ENCODE measurements at places on chromosomes 13 and 19.

- no peaks in the 10 kb centered on the region for H3K27me3 ChIP-seq
- H3K36me3 ChIP-seq = peaks cover 1% of the 10 kb centered on the region
- peak; percentile 99 for DNase-seq
- no peak overlapping the region for H3K4me3 ChIP-seq
Measured at GRCh38 chr19:41324921-41325639, 15.1 kb downstream of the CCDC97 start.

DNA sequence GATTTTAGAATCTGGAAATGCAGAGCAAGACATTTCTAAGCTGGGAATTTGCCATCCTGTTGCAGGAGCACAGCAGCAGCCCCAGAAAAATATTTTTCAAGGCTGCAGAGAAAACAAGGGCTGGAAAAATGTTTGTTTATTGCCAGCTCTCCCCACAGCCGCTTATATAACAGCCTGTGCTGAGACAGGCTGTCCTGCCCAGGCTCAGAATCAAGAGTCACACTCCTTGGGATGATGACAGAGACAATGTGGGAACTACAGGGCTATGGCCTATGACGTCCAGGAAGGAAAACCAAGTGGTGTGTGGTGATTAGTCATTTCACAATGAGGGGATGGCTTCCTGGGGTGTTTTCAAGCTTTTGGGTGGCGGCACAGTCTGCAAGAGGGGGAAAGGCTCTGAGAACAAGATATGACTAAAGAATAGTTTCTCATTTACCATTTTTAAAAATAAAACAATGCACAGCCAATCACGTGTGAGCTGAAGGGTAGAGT is 136.3 kb upstream of the SERP2 start:
- H3K27ac ChIP-seq = no peak overlapping the region
- no peak for DNase-seq
- no peaks in the 10 kb centered on the region for H3K36me3 ChIP-seq

DNA sequence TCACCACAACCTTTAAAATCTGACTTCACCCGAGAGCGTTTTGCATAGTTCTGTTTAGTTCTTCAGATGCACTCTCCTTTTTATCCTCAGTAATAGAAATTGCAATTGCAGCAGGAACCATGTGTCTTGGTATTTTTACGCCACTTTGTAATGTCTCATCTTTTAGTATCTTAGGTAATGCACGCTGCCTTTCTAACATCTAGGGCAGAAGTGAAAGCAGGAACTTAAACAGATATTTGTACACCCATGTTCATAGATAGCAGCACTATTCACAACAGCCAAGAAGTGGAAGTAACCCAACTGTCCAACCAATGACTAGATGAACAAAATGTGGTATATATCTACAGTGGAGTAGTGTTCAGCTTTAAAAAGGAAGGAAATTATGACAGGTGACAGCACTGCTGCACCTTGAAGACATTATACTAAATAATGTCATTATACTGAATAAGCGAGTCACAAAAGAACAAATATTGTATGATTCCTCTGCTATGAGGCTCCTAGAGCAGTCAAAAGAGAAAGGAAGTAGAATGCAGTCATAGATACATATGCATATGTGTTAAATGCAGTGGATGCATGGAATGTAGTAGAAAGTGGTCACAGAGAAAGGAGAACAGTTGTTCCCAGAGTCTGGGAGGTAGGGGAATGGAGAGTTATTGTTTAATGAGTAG is 105.9 kb upstream of the GJB6 start:
- H3K4me1 ChIP-seq = no peaks in the 10 kb centered on the region
- no peaks in the 10 kb centered on the region for H3K27me3 ChIP-seq
- no peak overlapping the region for H3K4me3 ChIP-seq
- no peaks in the 10 kb centered on the region for H3K36me3 ChIP-seq
- DNase-seq = no peak
- H3K27ac ChIP-seq = no peak overlapping the region

- H3K36me3 ChIP-seq = no peaks in the 10 kb centered on the region
- H3K27ac ChIP-seq = no peak overlapping the region
- no peaks in the 10 kb centered on the region for H3K4me1 ChIP-seq
- DNase-seq = no peak
Measured at GRCh38 chr13:106187501-106188095, 347.9 kb downstream of the EFNB2 start.

- H3K4me1 ChIP-seq = no peaks in the 10 kb centered on the region
- no peak overlapping the region for H3K27ac ChIP-seq
- H3K27me3 ChIP-seq = no peaks in the 10 kb centered on the region
- no peaks in the 10 kb centered on the region for H3K36me3 ChIP-seq
- no peak overlapping the region for H3K4me3 ChIP-seq
- DNase-seq = peak; percentile 44
Measured at GRCh38 chr13:79631051-79631659, 150.2 kb downstream of the NDFIP2 start.

DNA sequence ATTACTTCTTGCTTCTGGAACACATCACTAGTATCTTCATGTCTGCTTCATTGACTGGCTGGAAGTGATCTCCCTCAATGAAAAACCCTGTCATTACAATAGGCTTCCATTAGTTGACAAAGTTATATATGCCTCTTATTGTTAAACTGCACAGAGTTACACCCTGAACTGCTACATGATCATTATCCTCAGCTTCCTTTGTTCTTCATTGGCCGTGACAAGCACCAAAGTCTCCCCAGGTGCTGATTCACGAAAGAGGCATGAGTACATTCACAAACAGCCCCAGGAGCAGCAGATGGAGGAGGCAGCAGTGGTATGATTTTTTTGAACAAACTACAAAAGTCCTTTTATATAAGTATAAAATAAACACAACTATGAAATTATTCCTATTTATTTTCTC is 51.4 kb downstream of the VWA8 start:
- no peaks in the 10 kb centered on the region for H3K27me3 ChIP-seq
- H3K4me1 ChIP-seq = no peaks in the 10 kb centered on the region
- DNase-seq = no peak
- H3K36me3 ChIP-seq = no peaks in the 10 kb centered on the region
- H3K27ac ChIP-seq = no peak overlapping the region

DNA sequence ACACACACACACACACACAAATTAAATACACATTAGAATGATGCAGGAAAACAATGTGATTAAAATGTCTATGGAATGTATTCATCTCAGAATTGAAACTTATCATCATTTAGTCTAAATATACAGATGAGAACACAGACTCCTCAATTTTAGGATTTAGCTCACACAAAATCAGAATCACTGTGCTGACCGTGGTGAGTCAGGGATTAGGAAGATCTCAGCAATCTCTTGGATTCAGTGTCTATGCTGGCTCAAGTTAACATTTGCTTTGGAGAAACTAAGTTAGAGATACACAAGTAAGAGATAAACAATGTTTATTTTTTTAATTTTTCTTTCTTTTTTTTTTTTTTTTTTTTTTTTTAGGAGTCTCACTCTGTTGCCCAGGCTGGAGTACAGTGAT is 323.6 kb downstream of the KLF12 start:
- no peaks in the 10 kb centered on the region for H3K4me1 ChIP-seq
- H3K36me3 ChIP-seq = no peaks in the 10 kb centered on the region
- no peak for DNase-seq
- no peak overlapping the region for H3K4me3 ChIP-seq

DNA sequence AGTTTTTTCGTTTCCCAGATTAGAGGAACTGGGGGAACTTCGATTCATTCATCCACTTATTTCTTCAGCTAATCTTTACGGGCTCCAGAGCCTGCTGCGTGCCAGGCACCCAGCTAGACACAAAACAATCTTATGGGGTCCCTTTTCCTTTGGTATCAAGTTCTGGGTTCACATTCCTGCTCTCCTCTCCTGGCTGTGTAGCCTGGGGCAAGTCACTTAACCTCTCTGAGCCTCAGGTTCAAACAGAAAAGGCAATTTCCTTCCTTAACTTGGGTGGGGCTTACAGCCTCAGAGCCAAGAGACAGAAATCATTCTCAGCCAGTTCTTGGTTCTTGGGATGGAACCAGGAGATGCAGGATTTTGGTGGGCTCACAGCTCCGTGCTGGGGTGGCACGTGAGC is 5.9 kb downstream of the SHD start:
- no peak overlapping the region for H3K27ac ChIP-seq
- H3K36me3 ChIP-seq = no peaks in the 10 kb centered on the region
- DNase-seq = no peak

DNA sequence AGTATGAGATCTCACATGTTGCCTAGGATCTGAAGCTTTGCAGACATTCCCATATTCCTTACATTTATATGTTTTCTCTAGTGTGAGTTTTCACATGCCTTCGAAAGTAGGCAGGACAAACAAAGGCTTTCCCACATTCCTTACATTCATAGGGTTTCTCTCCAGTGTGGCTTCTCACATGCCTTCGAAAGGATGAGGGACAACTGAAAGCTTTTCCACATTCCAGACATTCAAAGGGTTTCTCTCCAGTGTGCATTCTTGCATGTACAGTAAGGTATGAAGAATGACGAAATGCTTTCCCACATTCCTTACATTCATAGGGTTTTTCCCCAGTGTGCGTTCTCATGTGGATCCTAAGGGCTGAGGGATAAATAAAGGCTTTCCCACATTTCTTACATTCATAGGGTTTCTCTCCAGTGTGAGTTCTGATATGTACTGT is 14.2 kb downstream of the ZNF699 start:
- H3K4me3 ChIP-seq = peak overlapping the region; percentile 13
- H3K27ac ChIP-seq = no peak overlapping the region
- H3K27me3 ChIP-seq = no peaks in the 10 kb centered on the region

DNA sequence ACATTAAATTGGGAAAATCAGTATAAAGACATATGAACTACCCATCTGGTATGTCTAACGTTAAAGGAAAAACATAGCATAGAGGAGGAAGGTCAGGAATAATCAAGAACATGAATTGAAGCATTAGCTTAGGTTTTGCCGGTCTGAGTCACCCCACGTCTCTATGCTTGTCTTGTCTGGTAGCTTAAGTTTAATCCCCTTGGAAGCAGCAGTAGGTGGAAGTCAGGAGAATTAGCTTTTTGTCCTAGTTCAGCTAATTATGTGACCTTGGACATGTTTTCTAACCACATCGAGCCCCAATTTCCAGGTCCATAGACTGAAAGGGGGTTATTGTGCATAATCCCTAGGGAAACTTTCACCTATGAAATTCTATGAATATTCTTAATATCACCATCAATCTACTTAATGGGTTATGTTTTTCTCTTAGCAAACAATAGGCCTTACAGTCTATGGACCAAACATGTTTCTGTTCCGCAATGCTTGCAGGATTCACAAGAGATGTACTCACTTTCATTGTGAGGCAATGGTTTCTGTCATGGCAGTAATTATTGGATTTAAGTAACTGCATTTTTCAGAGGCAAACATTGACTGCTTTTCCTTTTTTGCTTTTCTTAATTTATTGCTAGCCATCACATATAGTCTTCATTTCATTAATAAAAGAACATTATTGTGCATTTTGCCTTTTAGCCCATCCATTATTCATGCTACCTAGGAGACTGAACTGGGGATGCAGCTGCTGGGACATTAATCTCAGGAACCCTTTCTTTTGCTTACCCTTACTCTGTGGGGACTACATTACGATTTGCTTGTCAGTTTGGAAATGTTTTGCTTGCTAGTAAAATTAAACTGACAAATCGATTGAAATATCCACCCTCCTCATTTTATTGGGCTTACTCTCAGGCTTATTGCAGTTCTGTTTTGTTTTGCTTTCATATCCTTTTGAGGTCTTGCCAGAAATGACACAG is 304.8 kb upstream of the MAB21L1 start:
- H3K36me3 ChIP-seq = no peaks in the 10 kb centered on the region
- H3K4me3 ChIP-seq = no peak overlapping the region
- H3K27me3 ChIP-seq = no peaks in the 10 kb centered on the region
- DNase-seq = no peak
- H3K27ac ChIP-seq = no peak overlapping the region

DNA sequence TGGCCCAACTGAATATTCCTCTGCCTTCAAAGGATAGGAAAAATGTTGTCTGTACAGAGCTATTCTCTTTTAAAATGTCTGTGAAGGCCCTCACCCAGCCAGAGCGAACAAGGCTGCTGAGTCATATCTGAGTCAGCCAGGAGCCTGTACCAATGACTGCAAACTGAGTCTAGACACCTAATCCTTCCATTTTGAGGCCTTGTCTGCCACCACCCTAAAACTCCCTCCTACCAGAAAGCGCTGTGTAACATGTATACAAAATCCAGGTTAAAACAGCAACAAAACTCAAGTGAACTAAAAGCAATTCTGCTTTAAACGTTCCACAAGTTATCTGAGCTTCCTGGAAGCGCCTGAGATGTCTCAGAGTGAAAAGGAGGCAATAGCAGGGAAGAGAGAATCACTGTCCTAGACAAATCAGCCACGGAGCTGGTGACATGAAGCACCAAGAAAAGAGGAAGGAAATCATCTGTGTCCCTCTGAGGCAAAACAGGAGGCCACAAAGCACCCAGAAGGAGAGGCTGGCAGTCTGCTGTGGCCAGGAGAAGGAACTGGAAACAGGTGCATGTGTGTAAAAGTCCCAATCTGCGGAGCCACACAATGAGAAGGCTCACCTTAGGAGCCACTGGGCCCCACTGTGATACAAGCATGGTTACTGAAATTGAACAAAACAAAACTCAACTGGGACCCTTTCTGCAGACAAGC is 10.2 kb downstream of the DHRS12 start:
- H3K27ac ChIP-seq = no peak overlapping the region
- H3K27me3 ChIP-seq = no peaks in the 10 kb centered on the region
- H3K4me1 ChIP-seq = peaks cover 4% of the 10 kb centered on the region
- no peaks in the 10 kb centered on the region for H3K36me3 ChIP-seq
- peak; percentile 47 for DNase-seq
- no peak overlapping the region for H3K4me3 ChIP-seq

GRCh38 chr13:36552334-36552733 is 120.0 kb downstream of the CCNA1 start:
- no peaks in the 10 kb centered on the region for H3K36me3 ChIP-seq
- no peak overlapping the region for H3K27ac ChIP-seq
- no peak for DNase-seq
- H3K4me1 ChIP-seq = no peaks in the 10 kb centered on the region
- H3K27me3 ChIP-seq = no peaks in the 10 kb centered on the region

- no peak overlapping the region for H3K4me3 ChIP-seq
- H3K27me3 ChIP-seq = no peaks in the 10 kb centered on the region
- DNase-seq = no peak
- no peaks in the 10 kb centered on the region for H3K36me3 ChIP-seq
- H3K4me1 ChIP-seq = no peaks in the 10 kb centered on the region
- no peak overlapping the region for H3K27ac ChIP-seq
Measured at GRCh38 chr13:30807392-30807791, 72.0 kb downstream of the ALOX5AP start.

DNA sequence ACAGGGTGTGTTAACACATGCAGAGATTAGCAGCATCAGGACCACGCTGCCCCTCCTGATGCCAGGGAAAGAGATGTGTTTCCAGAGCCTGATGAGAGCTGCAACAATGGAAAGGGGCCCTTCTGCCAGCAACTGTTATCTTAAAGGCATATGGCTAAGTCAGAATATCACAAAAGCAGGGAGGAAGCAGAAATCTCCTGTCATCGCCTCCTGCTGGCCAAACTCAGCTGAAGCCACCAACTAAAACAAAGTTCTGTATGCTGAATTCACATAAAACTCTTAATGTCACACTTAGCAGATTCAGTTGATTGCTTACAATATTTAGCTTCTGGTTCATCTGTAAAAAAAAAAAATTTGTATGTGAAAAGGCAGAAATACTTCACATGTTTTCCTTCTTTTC is 178.2 kb downstream of the GPC5 start:
- no peaks in the 10 kb centered on the region for H3K4me1 ChIP-seq
- H3K27ac ChIP-seq = no peak overlapping the region
- H3K4me3 ChIP-seq = no peak overlapping the region
- no peaks in the 10 kb centered on the region for H3K27me3 ChIP-seq
- peak; percentile 72 for DNase-seq

All from mesendoderm (in vitro differentiated cells).